Colonic mucosa (tissue), 4 donors: ENCODE measurements at places on chromosomes 2 and 18. TPM values are rescaled to one million over a fixed set of nuclear protein-coding genes. Genes with fewer than 3 reads are reported as not detected.

Gene DUSP11
- 19.1 TPM for total RNA-seq

GRCh38 chr2:48337871-48338270, 192.1 kb upstream of the STON1 start:
- DNase-seq, result no peak

DNA sequence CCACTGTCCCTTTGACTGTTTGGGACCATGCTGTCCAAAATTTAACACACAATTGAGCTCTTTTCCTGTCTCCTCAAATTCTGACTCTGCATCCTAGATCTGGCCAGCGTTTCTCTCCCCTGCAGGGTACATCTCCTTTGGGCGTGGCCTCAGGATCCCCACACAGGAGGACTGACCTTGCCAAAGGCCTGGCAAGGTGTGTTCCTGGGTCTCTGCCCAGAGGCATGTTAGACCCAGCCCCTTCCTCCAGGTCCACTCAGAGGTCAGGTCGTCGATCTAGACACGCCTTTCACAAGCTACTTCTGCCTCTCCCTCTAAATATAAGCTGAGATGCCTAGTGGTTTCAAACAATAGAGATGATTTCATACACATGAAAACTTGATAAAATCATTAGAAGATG, 45.4 kb upstream of the SMIM21 start:
- DNase-seq, result no peak

GRCh38 chr18:24239341-24239740, 100.5 kb downstream of the CABYR start:
- no peak for DNase-seq
